Osteoblast (primary cell): ENCODE measurements at places on chromosomes 16 and 17. TPM values are rescaled to one million over a fixed set of nuclear protein-coding genes. Genes with fewer than 3 reads are reported as not detected.

TBC1D3L gene
- 4.0 TPM in 1 of 2 replicates, not detected in the other for total RNA-seq

- no peak for DNase-seq
These were observed 75.7 kb downstream of the CYTH1 start for GRCh38 chr17:78706271-78706915.

PRAC2 gene
- total RNA-seq = not detected in 2 replicates

DNA sequence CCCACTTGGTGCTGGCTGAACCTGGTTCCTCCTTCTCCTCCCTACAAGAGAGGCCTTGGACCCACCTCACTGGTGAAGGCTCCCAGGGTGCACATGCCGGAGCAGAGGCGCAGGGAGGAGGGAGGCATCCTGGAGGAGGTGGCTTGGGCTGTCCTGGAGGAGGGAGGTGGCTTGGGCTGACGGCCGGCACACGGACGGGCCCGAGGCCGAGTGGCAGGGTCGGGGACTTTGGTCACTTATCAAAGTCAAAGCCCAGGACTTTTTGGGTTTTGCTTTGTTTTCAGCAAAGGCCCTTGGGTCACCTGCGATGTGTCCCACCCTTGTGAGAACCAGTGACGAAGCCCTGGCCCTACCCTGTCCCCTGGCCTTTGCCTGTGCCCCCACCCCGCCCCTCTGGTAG lies 28.5 kb downstream of the ENDOV start:
- DNase-seq = no peak

DNA sequence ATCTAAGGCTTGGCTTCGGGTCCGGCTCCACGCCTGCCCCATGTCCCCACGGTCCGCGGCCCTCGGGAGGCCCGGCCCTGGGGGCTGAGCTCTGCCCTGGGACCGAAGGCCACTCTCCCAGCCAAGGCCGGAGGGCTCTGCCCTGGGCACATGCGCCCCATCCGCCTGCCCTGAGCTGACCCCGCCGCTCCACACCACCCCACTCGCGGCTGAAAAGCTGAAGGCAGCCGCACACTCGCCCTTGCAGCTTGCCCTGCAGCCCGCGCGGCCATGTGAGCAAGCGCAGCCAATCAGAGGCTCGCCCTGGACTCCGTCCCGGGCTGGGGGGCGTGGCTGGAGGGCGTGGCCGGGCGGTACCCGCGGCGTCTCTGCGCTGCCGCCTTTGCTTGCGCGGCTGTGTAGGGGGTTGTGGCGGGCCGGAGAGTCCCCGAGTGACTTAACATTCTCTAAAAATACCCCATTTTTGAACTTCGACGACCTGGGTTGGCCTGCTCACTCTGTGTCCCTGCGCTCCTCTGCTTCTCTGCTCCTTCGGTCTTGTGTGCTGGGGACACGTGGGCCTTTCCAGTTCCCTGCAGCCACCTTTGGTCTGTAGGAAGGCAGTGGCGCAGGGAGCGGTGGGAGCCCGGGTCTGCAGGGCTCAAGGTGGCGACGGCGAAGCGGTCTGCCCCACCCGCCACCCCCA lies 8.8 kb upstream of the MAP2K3 start:
- DNase-seq = peak; percentile 99

DNA sequence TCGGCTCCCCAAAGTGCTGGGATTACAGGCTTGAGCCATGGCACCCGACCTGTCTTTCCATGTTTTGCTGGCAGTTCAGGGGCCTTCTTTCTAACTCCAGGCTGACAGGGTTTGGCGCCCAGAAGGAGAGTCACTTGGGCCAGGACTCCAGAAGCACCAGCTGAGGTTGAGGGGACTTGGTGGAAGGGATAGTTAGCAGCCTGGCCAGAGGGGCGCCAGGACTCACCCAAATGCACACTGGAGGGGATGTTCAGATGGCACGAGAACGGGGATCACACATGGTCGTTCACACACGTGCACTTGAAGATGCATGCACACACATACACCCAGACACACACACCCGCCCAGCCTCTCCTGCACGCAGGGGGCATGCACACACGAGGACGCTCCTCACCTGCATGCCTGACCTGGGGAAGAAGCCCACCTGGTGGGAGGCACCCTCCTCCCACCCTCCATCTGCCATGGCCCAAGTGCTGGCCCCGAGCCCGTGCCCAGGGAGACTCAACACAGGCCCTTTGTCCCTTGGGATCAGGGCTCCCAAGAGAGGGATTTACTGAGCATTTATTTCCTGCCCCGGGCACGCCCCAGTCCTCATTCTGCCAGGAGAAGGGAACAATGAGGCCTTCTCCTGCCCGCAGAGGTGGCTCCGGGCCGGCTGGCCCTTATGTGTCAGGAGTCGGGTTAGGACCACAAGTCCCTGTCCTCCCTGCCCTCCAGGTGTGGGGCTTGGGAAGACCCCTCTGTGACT lies 2.3 kb upstream of the PRSS21 start:
- no peak for DNase-seq

GRCh38 chr17:62862251-62862650 lies 54.1 kb upstream of the MARCHF10 start:
- DNase-seq = no peak

GRCh38 chr16:16101585-16101984 lies 121.7 kb downstream of the ABCC6 start:
- DNase-seq = no peak

- no peak for DNase-seq
These were observed 6.7 kb downstream of the NUPR1 start for GRCh38 chr16:28531777-28532744.

DNA sequence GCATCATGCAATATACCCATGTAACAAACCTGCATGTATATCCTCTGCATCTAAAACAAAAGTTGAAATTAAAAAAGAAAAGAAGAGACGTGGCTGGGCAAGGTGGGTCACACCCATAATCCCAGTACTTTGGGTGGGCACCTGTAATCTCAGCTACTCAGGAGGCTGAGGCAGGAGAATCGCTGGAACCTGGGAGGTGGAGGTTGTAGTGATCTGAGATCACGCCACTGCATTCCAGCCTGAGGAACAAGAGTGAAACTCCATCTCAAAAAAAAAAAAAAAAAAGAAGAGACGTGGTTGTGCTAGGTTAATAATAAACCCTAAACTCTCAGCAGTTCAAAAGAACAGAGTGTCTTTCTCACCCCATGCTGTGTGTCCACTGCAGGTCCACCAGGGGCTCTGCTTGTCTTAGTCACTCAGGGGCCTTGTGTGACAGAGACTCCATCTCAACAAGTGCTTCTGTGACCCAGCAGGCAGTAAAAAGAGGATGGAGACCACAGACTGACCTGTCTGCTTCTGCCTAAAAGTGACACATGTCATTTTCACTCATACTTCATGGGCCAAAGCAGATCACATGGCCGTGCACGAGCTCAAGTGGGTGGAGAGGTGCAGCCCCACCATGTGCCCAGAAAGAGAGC lies 22.3 kb upstream of the N4BP1 start:
- no peak for DNase-seq

ZFP3 gene
- total RNA-seq = 3.5 and 3.6 TPM in 2 replicates

DNA sequence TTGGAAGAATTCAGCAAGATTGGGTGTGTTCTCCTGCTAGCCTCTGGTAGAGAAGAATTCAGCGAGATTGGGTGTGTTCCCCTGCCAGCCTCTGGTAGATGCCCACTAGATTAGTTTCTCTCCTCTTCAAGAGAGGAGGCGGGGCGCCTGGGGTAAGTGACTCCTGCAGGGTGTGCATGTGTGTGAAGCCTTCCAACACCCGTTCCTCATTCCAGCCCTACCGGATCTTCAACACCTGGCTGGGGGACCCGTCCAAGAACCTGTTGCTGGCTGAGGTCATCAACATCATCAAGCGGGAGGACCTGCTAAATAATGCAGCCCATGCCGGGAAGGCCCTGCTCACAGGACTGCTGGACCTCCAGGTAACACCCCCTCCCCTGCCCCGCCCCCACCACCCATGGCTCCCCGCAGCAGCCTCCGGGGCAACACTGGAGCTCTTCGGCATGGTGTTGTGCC lies 21.3 kb downstream of the TMEM186 start:
- no peak for DNase-seq

ZP2 gene
- total RNA-seq = not detected in 2 replicates

DNA sequence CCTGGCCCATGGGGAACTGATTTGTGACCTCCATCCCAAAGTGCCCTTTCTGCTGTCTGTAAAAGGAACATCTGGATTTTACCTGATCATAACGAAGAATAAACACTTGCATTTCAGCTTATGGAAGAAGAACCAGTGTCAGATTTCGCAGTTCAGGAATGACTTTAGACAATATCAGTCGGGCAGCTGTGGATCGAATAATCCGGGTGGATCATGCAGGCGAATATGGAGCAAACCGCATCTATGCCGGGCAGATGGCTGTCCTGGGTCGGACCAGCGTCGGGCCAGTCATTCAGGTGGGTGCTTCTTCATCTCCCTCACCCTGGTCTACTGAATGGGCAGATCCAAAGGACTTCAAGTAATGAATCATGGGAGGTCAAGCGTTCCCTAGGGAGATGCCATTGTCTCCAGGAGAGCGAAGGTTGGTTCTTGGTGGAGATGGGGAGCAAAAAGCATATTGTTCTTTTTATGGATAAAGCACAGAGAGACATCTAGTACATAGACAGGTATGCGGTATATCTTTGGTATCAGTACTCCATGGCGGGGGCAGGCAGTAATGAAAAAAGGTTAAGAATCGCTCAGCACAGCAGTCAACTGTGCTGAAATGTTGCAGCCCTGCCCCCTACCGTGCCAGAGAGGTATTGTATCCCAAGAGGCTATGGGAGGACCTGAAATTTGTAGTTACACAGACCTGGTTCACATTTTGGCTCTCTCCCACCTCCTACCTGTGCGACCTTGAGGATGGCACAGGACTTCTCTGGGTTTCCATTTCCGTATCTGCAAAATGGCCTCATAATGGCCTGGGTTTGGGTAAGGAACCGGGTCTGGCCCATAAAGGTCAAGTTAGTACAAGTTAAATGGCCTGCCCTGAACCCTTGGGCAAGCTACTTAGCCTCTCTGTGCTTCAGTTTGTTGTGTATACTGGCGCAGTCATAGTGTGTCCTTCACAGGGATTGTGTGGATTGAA lies 4.7 kb downstream of the COQ7 start:
- peak; percentile 90 for DNase-seq

LUC7L3 gene
- total RNA-seq = 25.6 and 34.7 TPM in 2 replicates
